ENCODE measurements at places on chromosomes 16 and 17.

GRCh38 chr17:82324566-82325285, 7.3 kb upstream of the CD7 start:
- DNase-seq, result no peak

GRCh38 chr17:9850151-9850550, 24.4 kb downstream of the GLP2R start:
- DNase-seq, result no peak

GRCh38 chr17:28745786-28746411, 2.1 kb downstream of the TRAF4 start:
- DNase-seq, result no peak

GRCh38 chr17:63881935-63882601, at the start of gene GH2:
Gene GH2 (minus strand): TSS chr17:63881944. CDS start chr17:63881801, 143 bp downstream.
- peak; percentile 84 for DNase-seq

GRCh38 chr16:12617401-12617819, 186.3 kb downstream of the CPPED1 start:
- DNase-seq, result no peak

GRCh38 chr17:5694551-5694950, 110.2 kb upstream of the NLRP1 start:
- DNase-seq, result no peak

GRCh38 chr17:76420356-76421043, 32.5 kb downstream of the UBE2O start:
- no peak for DNase-seq

DNA sequence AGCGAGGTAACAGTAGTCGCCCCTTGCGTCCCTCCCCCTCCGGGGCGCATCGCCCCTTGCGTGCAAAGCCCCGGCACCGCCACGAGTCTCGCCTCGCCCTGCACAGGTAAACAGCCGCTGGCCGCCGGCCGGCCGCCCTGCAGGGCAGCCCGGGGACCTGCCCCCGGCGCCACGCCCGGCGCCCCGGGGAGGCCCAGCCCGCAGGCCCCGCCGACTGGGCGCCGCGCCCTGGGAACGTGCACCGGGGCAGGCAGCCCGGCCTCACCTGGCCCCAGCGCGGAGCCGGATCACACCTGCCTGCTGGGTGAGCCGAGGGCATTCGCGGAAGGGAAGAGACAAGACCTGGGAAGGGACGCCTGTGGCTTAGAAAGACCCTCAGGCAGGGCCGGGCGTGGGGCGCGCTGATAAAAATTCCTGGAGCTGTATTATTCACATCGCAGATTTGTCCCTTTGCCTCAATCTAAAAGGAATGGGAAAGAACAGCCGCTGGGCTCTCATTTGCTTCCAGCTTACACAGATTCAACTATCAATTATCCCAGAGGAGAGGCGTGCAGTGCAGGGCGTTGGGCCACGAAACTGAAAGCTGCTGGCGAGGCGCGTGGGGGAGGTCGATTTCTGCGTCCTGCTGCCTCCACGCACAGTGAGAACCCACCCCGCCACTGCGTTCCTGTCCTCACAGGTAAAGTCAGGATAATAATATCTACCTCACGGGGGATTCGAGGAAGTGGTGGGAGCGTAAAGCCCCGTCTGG, 451.9 kb downstream of the SLC39A11 start:
- no peak for DNase-seq

DNA sequence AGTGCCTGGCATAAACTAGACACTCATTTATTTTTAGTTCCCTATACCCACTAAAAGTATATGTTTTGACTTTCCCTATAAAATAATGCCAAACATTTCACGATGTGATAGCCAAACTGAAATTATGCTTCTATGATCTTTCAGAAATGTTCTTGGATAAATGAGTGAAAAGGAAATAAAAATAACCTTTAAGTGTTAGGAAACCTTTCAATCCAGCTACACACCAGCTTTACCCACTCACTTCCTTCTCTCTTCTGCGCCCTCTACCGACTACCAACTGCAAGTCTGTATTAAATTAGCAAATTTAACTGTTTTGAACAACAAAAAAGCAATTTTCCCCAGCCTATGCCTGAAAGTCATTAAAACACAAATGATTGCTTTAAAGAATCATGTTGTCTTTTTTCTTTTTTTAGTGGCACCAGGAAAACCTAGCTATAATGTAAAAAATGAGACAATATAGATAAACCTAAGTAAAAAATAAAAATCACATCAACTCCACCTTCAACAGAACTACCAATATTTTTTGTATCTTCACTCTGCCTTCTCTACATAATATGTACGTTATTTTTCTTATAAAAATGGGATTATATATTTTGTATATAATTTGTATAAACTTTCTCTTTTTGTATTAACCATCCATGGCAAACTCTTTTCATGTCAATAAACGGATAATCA, 13.2 kb upstream of the TMEM100 start:
- DNase-seq, result peak; percentile 79

DNA sequence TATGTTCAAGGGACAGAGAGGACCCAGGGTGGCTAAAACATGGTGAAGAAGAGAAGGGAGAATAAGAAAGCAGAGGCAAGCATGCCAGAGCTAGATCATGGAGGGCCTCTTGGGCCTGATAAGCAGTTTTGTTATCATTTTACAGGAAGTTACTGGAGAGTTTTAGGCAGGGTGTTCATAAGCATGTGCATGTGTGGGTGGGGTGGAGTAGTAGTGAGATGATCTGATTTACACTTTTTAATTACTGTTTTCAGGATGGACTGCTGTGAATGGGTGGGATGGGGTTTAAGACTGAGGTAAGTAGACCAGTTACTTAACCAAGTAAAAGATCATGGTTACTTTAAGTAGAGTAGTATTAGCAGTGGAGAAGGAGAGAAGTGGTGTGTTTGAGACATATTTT, 173.6 kb downstream of the PHKB start:
- no peak for DNase-seq

- DNase-seq, result no peak
These were observed 16.4 kb upstream of the METRNL start for GRCh38 chr17:83062818-83063671.

GRCh38 chr16:46885960-46886763, 2.0 kb downstream of the GPT2 start:
- DNase-seq, result no peak

DNA sequence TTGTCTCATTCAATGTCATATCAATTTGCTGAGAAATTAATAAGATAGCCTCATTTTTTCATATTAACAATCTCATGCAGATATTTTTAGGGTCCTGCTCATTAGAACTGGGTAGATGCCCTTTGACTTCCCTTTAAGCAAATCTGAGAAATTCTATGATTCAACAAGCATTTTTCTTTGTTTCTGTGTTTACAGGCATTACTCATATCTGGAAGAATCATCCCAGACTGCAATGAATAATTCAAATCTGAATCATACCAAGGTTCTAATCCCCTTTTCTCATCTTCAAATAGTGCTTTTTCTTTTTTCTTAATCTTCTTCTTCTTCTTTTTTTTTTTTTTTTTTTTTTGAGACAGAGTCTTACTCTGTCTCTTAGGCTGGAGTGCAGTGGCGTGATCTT, 69.2 kb upstream of the KIFC3 start:
- no peak for DNase-seq

DNA sequence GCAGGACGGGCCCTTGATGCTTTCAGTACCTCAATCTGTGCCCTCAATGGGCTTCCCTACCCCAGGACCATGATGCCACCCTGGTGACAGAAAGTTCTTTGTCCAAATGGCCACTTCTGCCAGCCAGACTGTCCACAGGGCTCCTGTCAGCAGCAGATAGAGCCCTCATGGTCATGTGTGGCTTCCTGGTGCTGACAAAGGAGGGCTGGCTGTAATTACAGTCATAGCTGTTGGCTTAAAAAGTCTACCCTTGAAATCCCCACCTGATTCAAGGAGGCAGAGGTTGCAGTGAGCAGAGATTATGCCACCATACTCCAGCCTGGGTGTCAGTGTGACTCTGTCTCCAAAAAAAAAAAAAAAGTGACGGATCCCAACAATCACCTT, 3.3 kb downstream of the TRPV2 start:
- DNase-seq, result no peak

- peak; percentile 80 for DNase-seq
These were observed 542 bp downstream of the CBX4 start for GRCh38 chr17:79838522-79839274.

- DNase-seq, result no peak
These were observed 533 bp downstream of the RASD1 start for GRCh38 chr17:17495536-17496188.

DNA sequence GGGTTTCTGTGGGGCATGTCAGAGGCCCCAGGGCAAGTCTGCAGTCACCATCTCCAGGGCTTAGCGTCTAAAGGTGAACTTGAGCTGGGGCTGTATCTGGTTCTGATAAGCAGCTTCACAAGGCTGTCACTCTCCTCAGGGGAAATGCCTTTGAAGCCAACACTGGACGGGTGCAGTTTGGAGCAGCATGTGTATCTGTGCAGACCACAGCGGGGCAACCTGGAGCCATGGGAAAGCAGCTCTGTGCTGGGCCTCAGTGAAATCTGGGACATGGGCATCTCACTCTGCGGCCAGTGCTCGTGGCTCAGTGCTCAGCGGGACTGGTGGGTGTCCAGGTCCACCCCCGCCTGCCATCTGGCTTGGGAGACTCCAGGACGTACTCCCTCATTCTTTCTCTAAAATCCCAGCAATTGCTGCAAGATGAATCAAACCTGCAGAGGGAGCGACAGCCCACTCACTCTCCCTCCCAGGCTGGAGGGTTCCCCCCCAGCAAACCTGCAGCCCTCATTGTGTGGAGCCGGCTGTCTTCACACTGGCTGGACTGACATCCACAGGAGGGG, 63.5 kb downstream of the PRMT7 start:
- no peak for DNase-seq

DNA sequence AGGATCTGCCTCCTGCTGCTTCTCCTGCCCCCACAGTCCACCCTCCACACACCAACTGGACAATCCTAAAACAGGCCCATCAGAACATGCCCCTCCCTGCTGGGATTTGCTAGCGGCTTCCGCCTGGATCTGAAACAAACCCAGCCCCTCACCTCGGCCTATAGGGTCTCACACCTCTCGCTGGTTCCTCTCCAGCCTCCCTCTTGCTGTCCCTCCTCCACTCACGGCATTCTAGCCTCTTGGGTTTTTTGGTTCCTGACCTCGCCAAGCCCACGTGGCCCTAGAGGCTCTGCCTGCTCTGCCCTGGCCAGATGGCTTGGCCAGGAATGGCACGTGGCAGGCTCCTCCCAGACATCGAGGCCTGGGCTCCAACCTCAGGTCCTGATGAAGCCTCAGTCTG, 15.7 kb upstream of the MTSS2 start:
- DNase-seq, result no peak

DNA sequence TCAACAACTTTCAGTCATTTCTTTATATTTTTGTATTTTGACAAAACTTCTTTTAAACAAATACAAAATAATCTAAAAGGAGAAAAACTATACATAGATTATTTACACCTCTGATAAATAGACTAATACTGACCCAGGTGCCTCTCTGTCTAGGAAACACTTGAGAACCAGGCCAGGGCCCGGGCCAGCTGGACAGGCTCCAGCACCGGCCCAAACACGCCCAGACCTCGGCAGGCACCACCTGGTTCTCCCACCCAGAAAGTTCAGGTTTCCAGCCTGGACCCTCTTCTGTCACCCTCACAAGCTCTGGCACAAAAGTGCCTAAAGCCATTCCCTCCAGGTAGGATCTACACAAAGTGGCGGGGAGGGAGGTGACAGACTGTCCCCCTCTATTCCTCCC, 97.0 kb upstream of the DNAH17 start:
- DNase-seq, result no peak

GRCh38 chr16:27460663-27461482, 58.9 kb downstream of the IL21R start:
- DNase-seq, result no peak

DNA sequence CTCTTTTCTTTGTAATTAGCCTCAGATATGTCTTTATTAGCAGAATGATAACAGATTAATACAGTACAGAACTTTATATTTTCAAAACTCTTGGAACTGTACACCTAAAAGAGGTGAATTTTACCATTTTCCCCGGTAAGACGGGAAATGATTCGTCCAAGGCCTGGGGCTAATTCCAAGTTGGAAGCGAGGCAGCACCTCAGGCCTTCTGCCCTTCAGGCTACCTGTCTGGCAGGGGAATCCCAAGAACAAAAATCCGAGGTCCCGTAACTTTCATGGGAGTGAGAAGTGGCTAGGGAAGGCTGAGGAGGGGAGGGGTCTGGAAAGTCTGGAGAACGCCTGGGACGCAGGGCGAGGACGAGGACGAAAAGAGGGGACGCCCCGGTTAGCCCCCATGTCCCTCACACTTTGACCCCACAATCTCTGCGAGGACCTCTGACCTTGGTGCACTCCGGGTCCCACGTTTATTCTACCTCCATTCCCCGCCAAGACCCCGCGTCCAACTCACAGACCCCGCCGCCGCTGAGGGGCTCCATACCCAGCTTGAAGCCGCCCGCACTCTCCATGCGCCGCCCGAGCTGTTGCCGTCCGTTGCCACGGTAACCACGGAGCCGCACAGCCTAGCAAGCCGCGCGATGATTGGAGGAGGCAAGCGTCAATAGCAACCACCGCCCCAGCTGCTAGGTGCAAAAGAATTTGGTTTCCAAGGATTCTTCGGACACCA, at the start of gene HYDIN:
Gene HYDIN, minus strand, starts transcription at position 601 of the 724 bp plus-strand sequence. CDS start 43,827 bp downstream, outside the sequence.
- no peak for DNase-seq

DNA sequence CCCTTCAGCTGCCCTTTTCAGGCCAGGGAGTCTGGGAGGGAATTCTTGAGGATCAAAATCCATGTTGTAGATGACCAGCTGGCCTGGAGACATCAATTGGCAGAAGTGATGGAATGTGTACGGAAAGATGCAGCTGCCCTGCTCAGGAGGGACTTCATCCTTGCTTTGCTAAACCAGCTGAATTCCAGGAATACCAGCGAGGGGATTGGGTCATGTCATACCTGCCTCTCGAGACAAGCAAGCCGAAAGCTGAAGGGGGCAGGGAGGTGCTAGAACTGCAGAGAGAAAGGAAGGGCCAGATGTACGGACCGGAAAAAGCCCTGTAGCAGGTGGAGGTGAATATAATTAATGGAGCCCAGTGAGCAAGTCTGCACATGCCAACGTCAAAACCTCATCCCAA, 25.6 kb upstream of the NTN1 start:
- DNase-seq, result no peak

DNA sequence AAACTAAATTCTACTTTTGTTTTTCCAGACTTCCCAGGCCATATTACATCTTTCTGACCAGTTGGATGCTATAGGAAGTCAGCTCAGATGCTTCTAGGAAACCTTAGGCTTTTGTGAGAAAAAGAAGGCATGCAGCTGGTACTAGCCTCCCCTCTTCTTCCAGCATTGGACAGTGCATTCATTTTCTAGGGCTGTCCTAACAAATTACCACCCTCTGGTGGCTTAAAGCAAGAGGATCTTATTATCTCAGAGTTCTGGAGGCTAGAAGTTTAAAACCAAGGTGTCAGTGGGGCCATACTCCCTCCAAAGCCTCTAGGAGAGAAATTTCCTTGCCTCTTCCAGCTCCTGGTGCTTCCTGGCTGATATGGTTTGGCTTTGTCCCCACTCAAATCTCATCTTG, 467.8 kb downstream of the SLC39A11 start:
- no peak for DNase-seq

DNA sequence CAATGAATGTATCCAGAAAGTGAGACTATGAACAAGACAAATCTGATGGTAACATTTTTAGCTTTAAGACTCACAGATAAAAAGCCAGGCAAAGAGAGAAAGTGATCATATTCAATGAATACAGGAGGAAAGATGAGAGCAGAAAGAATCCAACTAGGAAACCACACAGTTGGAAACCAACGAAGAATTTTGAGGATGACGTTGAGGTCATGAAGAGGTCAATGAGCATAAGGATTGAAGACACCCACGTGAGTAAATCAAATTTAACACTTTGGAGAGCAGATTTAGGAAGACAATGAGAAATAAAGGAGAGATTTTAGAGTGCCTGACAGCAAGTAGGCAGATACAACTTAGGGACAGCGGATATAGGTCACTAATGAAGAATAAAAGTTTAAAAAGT, 948.1 kb downstream of the KCNJ2 start:
- DNase-seq, result no peak
